Cerebellar nuclear complex (tissue), 1 donor: ENCODE measurements at places on chromosomes 16 and 17.

DNA sequence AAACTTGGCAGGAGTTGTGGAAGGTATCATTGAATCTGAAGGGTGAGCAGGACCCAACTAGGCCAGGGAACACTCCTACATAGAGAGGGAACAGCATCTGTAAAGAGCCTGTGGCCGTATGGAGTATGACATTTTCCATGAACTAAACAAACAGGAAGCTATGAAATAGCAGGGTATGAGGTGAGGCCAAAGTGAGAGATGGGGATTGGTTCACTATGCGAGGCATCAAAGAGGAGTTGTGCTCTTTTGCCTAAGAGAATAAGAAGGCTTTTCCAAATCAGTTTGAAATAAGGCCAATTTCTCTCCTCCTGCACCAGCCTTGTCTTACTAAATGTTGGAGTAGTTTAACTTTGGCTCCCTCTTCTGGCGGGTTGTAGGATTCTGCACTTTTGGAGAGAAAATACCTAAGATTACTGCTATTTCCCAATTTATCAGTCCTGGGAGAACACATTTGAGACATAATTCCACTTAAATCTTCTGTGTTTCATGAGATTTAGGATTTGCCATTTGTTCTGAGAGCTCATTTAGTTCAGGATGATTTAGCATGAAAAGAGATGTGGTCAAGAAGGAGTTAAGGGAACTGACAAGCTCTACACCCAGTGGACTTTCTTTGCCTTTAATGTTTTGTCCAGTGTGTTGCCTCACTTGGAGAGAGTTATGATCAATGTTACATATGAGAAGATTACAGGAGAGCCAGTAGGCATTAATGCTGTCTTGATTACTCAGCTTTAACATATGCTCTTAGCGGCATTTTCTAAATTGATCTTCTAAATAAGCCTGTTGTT lies 55.4 kb downstream of the TNRC6C start:
- DNase-seq = no peak

DNA sequence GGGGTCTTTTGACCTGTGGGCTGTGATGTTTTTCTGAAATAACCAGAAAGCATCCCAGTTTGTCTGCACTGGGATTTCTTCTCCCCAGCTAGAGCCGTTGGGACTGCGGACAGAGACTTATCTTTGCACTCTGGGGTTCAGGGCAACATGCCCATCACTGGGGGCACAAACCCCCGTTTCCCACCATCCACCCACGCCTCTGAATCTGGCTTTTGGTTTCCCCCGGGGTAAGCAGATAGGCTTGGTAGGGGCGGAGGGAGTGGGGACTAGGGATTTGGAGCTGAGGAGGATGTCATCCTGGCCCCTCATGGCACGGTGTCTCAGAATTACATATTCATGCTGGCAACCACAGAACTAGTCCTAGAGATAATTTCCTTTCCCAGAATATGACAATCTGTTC lies 68.6 kb downstream of the CCDC182 start:
- DNase-seq = no peak

GRCh38 chr16:66696669-66697630 lies at the start of gene CMTM4:
TSS of gene CMTM4 (minus strand) at chr16:66696743. CDS start at chr16:66696525, 218 bp downstream.
- DNase-seq = no peak

DNA sequence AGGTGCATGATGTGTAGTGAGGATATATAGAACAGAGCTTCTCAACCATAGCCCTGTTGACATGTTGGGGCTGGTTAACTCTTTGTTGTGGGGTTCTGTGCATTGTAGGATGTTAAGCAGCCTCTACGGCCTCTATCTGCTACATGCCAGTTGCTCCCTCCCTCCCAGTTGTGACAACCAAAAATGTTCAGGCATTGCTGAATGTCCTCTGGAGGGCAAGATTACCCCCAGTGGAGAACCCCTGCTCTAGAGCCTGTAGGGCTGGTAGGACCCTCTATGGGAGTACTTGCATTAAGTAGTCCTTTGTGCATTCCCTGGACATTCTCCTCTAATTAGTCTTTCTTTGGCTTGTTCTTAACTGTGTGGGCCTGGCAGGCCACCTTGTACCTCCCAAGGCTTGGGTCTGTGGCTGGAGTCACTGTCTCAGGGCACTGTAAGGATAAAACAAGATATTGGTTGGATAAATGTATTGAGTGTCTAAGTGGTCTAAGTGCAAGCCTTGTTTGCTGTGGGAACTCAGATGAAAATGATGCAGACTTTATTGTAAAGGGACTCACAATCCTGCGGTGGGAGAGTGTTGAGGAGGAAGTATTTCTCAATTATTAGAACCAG lies 19.8 kb upstream of the MYO1D start:
- no peak for DNase-seq
